ENCODE measurements at places on chromosomes 1 and 21.

DNA sequence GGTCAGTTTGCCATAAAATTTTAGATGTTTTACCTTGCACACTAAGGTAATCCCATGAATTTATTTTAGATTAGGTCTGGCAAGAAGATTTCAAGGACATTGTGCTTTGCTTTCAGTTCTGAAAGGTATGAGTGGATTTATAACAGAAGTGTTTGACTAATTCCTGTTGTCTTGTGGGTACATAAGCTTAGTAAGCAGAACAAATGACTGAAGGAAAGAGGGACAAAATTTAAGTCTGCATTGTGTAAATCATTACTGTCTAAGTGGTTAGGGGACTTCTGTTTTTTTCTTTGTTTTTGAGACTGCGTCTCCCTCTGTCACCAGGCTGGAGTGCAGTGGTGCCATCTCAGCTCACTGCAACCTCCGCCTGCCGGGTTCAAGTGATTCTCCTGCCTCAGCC, 60.1 kb downstream of the PKN2 start:
- peak; percentile 86 for ATAC-seq

DNA sequence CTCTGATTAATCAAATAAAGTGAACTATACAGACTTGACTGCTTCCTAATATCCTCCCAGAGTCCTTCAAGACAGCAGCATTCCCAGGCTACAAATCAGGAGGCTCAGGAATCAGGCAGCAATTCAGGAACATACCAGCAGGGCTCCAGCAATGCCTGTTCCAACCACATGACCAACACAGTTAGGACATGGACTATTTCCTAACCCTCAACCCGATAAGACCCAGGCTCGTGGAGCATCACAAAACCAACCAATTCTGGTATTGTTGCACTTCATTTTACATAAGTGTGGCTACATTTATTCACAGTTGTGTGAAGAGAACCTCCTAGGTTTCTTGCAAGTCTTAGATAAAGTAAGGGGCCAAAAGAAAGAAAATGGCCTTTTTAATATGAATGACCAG, 546.2 kb upstream of the ADGRL2 start:
- ATAC-seq, result no peak

- peak; percentile 66 for ATAC-seq
Measured at GRCh38 chr1:113783254-113784103, 24.2 kb upstream of the PHTF1 start.

- no peak for ATAC-seq
Measured at GRCh38 chr1:198068285-198068684, 88.5 kb upstream of the NEK7 start.

DNA sequence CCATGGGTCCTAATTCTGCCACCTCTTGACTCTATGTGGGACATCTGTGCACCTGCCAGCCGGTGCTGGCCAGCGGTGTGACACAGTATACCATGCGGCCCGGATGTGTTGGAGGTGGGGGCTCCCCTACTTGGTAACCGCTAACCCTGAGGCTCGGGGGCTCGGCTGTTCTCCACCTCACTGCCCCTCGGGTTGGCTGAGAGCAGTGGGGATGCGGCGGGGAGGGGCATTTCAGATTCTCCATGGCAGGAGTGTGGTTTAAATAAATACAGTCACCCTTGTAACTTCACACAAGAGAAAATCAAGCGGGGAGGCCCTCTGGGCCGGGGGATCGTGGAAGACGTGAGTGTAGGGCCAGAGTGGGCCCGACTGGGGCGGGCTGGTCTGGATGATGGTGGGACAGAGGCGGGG, 11.0 kb downstream of the KRTAP10-1 start:
- ATAC-seq, result no peak

- ATAC-seq, result no peak
Measured at GRCh38 chr1:84361796-84362195, 36.5 kb upstream of the DNASE2B start.

DNA sequence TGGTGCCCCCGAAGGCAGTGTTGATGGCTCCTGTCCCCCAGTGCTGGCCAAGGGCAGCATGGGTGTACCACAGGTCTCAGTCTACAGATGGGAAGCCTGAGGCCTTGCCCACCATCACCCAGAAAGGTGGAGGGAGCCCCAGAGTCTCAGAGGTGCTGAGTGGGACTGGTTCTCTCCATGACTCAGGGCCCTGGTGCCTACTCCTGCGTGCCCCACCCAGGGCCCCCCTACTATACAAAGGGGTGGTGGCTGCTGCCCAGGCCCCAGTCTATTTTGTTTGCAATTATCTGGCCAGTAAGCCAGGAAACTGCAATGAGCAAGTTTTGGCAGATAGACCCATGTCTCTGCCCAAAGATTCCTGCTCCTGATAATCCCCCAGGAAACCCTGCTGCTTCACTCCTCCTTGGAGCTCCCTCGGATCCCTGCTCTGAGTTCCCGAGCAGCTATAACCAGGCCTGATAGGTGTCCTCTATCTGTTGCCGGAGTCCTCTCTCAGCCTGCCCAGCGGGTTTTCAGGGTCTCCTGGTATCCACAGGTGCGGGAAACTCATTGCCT, 41.7 kb downstream of the EDN2 start:
- no peak for ATAC-seq

GRCh38 chr1:195569934-195570333, 1038.3 kb downstream of the KCNT2 start:
- no peak for ATAC-seq

GRCh38 chr1:213987927-213988506, at the start of gene PROX1:
TSS of gene PROX1 (plus strand) at chr1:213987973. CDS start at chr1:213996536, 8,563 bp downstream.
- ATAC-seq, result peak; percentile 74

GRCh38 chr1:195714248-195714647, 894.0 kb downstream of the KCNT2 start:
- no peak for ATAC-seq

DNA sequence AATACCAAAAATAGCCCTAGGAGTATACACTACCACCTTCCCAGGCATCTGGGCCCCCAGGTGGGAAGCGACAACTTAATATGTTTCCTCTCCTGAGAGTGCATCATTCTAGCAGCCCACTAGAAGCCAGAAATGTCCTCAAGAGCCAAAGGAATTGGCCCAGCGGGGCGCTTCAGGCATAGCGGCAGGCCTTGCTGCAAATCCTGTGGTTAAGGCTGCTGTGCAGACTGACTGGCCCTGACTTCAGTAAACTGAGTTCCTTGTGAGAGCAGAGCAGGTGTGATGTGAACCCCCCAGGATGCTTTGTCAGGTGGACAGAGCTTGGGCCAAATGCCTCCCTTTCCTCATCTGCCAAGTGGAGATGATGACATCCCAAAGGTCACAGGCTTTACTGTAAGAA, 29.7 kb upstream of the LDLRAP1 start:
- ATAC-seq, result no peak

DNA sequence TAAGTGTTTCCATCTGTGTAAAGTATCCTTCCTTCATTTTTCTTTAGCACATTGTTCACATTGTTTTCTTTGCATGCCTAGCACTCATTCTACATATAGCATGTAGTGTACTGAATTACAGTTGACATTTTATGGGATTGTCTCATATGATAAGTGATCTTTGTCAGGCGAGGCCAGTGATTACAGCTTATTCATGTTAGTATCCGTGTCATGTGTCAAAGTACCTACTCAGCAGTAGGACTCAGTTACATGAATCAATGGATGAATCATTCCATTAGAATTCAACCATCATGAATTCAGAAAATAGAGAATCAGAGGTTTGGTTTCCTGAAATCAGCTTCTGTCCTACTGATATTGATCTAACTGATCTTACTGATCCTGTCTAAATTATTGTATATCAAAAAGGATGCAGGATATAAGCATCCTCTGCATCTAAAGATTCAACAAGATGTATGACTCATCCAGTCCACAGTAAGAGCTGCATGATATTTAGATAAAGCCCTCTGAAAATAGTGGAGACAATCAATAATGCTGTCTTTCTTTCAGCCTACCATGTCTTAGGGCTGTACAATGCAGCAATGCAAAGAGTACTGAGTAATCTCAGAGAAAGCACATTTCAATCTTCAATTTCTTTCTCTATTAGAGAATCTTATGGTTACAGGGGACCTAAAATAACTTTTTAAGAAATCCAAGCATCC, 20.7 kb upstream of the HRNR start:
- ATAC-seq, result no peak

GRCh38 chr1:236865818-236866155, 70.7 kb downstream of the MTR start:
- ATAC-seq, result no peak

DNA sequence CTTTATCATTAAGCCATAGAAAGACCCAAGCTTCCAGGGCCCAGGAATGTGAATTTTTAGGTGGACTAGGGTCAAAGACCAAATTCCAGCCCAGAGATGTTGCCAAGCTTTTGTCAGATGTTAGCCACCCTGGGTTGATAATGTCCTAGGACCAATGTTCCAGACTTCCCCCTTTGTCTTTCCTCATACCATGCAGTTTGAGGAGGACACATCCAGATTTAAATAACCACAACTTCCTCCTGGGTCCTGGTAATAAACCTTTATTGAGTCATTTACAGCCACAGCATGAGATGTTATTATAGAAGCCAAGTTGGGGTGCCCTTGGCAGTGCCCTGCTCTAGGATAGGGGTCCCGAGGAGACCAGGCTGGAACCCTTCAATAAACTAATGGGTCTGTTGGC, 5.9 kb downstream of the TNR start:
- no peak for ATAC-seq

- no peak for ATAC-seq
Measured at GRCh38 chr1:245054507-245055270, 100.1 kb upstream of the KIF26B start.

DNA sequence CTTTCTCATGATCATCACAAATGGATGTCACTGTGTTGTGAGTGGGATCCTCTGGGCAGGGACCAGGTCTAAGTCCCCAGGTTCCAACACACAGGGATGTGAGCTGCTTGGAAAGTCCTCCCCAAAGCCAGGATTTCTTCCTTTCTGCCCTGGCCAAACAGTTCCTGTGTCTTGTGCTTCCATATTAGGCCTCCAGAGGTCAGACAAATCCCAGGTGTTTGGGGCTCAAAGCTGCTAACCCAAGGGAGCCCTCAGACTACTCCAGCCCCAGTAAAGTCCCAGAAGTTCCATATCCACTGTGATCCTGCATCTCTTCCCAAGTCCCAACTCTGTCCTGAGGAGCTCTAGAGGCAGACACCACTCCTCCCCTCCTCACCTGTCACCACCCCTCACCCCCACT, 27.7 kb upstream of the MAGOH start:
- no peak for ATAC-seq

- no peak for ATAC-seq
Measured at GRCh38 chr1:27504588-27505419, 14.8 kb upstream of the WASF2 start.

DNA sequence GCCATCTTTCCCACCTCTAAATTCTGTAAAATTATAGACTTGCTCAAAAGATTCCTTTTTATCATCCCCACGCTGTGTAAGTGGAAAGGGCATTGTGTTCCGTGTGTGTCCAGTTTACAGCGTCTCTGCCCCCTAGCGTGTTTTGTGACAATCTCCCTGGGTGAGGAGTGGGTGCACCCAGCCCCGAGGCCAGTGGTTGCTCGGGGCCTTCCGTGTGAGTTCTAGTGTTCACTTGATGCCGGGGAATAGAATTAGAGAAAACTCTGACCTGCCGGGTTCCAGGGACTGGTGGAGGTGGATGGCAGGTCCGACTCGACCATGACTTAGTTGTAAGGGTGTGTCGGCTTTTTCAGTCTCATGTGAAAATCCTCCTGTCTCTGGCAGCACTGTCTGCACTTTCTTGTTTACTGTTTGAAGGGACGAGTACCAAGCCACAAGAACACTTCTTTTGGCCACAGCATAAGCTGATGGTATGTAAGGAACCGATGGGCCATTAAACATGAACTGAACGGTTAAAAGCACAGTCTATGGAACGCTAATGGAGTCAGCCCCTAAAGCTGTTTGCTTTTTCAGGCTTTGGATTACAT, 61.9 kb downstream of the POFUT2 start:
- no peak for ATAC-seq

DNA sequence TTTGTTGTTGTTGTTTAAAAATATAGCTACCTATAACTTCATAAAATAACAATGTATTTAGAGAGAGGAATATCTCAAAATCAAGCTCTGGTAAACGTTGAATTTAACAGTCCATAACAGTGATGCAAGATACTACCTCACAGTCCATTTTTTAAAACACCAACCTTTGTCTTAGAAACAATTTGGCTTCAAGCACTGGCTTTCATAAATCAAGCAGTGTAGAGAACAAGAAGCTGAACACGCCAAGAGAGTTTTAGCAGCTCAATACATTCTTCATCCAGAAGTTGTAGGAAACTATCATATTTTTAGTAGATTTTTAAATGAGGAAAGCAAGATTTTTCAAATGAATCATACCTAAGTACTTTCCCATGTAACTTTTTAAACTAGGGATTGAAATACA, 334.3 kb upstream of the ADAMTS5 start:
- no peak for ATAC-seq

DNA sequence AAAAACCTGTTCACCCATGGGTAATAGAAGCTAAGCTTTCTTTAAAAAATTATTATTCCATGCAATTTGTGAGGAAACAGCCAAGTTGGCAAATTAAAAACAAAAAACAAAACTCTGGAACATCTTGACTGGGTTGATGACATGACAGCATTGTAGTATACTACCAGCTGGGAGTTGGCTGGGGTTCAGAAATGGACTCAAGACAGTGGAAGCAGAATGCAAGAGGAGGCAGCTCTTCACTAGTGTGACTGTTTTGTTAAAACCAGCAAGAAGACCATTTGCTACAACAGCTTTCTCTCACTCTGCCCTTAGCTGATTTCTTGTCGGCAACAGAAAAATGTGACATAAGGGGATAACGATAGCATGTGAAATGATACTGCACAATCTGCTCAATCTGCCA, 1298.9 kb upstream of the ADGRL4 start:
- ATAC-seq, result no peak

DNA sequence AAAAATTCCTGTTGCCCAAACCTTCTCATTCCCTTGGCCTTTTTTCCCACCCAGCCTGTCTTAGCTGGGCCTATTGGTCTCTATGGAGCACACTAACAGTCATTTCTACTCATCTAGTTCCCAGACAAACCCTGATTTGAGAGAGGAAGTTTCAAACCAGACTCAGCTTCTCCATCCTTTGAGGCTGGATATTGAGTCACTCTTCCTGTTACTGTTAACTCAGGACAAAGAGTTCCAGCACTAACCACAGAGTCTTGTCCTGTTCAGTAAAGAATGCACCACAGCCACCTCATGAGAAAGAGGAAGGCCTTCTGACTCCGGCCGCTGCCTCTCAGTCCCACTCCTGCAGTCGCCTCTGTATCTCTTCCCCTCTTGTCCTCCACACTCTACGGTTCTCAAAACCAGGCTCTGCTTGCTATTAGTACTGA, 137.8 kb downstream of the PTPRC start:
- ATAC-seq, result peak; percentile 89

DNA sequence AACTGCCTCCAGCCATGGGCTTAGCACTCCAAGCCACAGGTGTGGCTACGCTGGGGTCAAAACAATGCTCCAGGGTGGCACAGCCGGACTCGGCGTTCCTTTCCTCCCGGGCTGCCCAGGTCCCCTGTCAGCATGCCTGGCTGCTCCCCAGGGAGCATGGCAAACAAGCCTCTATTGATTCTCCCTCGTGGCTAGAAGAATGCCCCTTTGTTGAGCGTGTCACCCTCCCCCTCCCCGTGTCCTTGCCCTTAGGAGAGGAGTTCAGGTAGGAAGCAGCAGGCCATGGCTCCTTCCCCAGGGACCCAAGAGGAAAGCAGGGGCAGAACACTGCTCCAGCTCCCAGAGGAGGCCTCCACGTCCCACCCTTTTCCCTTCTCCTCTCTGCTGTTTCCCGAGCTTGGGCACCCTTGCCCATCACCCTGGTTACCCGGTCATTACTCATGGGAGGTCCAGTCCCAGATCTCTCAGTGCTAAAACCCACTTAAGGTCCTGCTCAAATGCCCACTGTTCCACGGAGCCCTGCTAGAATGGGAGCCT, 57.4 kb upstream of the CITED4 start:
- no peak for ATAC-seq

GRCh38 chr1:181479137-181479745, 4.1 kb upstream of the CACNA1E start:
- ATAC-seq, result peak; percentile 66

GRCh38 chr1:46539972-46540371, 11.5 kb downstream of the KNCN start:
- no peak for ATAC-seq
